ENCODE measurements at places on chromosomes 12 and 14.

DNA sequence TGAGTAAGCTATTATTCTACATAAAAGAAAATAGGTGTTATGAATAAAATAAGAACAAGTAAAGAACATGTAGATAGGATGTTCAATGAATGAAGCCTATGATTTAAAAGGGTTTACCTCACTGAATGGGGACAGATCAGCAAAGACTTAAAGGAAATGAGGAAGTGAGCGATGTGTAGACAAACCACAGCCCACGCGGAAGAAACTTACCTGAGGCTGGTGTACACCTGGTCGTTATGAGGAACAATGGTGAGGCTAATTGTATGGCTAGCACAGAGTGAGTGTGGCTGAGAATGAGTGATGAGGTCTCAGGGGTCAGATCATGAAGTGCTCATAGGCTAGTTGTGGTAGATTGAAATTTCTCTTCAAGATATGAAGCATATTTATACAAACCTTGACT is 221.7 kb downstream of the ALG10B start:
- DNase-seq, result no peak

- no peak for DNase-seq
These were observed 95.1 kb downstream of the TTC8 start for GRCh38 chr14:88919502-88919901.

GRCh38 chr12:16358878-16359277 is 11.4 kb downstream of the MGST1 start:
- no peak for DNase-seq

- DNase-seq, result no peak
These were observed 20.8 kb downstream of the TNFAIP2 start for GRCh38 chr14:103144085-103144484.

GRCh38 chr14:22800346-22800745 is 14.9 kb downstream of the SLC7A7 start:
- DNase-seq, result no peak

GRCh38 chr12:130161261-130162243 is 712 bp upstream of the FZD10 start:
- no peak for DNase-seq

GRCh38 chr12:79086541-79087296 is 222.1 kb downstream of the SYT1 start:
- no peak for DNase-seq

- no peak for DNase-seq
These were observed 69.3 kb downstream of the PRKD1 start for GRCh38 chr14:29858299-29858698.

DNA sequence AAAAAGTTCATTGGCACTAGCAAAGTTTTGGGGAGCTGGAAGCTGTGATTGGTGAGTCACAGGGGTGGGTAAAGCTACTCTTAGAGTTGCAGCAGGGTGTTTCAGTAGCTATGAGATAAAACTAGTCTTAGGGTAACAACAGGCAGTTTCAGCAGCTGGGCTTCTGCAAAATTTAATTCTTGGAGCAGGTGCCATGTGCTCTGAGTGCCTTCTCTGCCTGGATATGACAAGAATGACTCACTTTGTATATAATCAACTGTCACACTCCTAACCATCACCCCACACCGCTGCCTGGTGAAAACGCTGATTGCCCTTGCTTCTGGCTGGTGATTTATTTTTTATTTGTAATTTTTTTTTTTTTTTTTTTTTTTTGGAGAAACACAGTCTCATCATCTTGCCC is 10.5 kb upstream of the PLBD2 start:
- DNase-seq, result no peak
